ENCODE measurements at places on chromosomes 5 and 9.

- no peaks in the 10 kb centered on the region for H3K4me1 ChIP-seq
- H3K36me3 ChIP-seq, result no peaks in the 10 kb centered on the region
- no peaks in the 10 kb centered on the region for H3K27me3 ChIP-seq
- no peak overlapping the region for H3K27ac ChIP-seq
- no peak overlapping the region for H3K4me3 ChIP-seq
- no peak for DNase-seq
Observed at GRCh38 chr5:150538007-150538917, 30.3 kb downstream of the NDST1 start.

GRCh38 chr5:143913008-143913752 is 101.2 kb downstream of the HMHB1 start:
- no peak overlapping the region for H3K4me3 ChIP-seq
- no peak overlapping the region for H3K27ac ChIP-seq
- DNase-seq, result no peak
- H3K4me1 ChIP-seq, result no peaks in the 10 kb centered on the region

- H3K36me3 ChIP-seq, result no peaks in the 10 kb centered on the region
- H3K27me3 ChIP-seq, result no peaks in the 10 kb centered on the region
- H3K27ac ChIP-seq, result no peak overlapping the region
Observed at GRCh38 chr9:127783111-127784008, 2.5 kb upstream of the CDK9 start.

DNA sequence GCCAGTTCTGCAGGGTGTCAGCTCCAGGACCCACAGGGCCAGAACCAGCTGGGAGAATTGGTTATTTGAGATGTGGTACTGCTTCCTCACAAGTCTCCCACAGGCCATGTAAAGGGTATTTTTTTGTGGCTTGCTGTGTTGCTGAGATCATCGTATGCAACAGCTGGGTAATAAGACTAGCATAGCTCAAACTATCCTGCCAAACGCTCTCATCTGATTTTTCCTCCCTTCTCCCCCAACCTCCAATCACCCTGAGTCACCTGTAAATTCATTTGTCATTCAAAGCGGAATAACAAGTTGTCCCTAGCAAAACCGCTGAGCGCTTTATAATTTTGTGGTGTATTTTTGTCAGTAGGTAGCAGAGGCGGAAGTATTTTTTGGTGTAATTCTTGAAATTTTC is 63.2 kb downstream of the NSG2 start:
- peaks cover 9% of the 10 kb centered on the region for H3K4me1 ChIP-seq
- H3K4me3 ChIP-seq, result no peak overlapping the region
- H3K27ac ChIP-seq, result no peak overlapping the region
- H3K27me3 ChIP-seq, result no peaks in the 10 kb centered on the region

GRCh38 chr5:162888268-162888667 is 549.1 kb upstream of the CCNG1 start:
- H3K27ac ChIP-seq, result no peak overlapping the region
- no peaks in the 10 kb centered on the region for H3K36me3 ChIP-seq
- no peak for DNase-seq
- no peak overlapping the region for H3K4me3 ChIP-seq
- H3K4me1 ChIP-seq, result no peaks in the 10 kb centered on the region

- DNase-seq, result peak; percentile 7
- H3K27me3 ChIP-seq, result no peaks in the 10 kb centered on the region
- peaks cover 22% of the 10 kb centered on the region for H3K4me1 ChIP-seq
- H3K4me3 ChIP-seq, result no peak overlapping the region
- H3K36me3 ChIP-seq, result no peaks in the 10 kb centered on the region
- H3K27ac ChIP-seq, result no peak overlapping the region
Observed at GRCh38 chr9:16310278-16311110, 560.0 kb downstream of the BNC2 start.
